ENCODE measurements at places on chromosomes 3 and 15.

DNA sequence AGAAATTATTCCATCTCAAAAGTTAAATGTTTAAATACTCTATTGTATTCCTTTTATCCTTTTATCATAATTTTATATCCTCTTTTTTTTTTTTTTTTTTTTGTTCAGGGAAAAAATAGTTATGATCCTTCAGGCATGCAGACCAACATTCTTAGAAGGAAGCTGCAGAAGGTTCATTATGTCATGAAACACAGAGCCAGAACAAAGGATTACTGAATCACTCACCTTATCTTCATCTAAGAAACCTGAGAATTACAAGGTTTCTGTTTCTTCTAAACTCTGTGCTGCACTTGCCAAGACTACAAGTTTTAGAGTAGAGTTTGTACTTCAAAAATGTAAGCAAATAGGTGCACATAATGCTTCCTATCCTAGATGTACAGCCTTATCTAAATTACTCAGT is 3.3 kb downstream of the PLCH1 start:
- no peak for DNase-seq

GRCh38 chr15:78702609-78703333 is 61.8 kb upstream of the CHRNB4 start:
- DNase-seq, result no peak

DNA sequence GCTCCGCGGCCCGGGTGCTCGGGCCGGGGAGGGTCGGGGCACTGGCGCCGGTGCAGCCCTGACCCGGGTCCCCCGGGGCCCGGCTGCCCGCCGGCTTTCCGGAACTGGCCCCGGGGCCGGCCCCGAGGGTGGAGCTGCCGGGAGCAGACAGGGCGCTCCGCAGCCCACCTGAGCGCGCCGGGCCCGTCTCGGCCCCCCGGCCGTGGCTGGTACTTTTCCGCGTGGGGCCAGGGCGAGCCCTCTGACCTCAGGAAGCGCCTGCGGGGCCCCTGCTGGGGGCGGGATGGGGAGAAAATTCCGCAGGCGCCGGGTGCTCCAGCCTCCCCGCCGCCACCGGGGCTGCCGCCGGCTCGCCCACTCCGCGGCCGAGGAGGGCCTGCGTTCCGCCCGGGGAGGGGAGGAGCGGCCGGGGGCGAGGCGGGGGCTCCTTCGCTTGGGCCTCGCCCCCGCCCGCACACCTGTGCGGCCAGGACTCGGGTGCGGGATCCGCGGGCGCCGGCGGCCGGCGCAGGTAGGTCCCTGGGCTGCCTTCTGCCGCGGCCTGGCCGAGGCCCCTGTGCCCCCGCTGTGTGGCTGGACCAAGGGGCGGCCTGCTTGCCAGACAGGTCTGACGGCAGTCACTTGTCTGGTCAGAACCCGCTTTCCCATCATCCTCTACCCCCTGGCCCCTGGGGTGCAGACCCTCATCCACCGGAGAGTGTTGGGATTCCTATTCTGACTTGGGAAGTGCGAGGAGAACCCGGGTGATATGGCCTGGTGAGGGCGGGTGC is 3.5 kb downstream of the FURIN start:
- DNase-seq, result peak; percentile 39

DNA sequence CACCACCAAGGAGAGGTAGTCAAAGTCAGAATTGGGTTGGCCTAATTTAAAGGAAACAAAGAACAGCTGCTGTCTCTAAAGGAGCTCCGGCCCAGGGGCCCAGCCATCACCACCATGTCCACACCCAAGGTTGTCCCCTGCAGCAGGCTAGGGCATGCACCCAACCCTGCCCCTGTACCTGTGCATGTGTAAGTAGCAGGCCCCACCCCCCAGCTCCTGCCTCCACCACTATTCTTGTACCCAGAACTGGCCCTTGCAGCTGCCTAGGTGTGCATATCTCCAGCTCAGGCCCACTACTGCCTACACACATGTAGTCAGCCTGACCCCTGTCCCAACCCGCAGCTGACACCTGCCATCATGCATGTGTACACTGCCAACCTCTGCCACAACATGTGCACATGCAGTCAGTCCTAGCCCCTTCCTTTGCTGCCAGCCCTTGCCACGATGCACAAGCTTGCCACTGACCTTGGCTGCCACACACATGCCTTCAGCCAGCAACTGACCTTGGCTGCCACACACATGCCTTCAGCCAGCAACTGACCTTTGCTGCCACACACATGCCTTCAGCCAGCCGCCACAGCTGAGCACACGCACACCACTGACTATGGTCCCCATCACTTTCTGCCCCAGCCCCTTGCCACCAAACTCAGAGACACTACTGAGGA is 39.7 kb downstream of the FGF12 start:
- no peak for DNase-seq

GRCh38 chr15:83099290-83099689 is 8.2 kb upstream of the TM6SF1 start:
- no peak for DNase-seq

All from activated naive CD4-positive, alpha-beta T cell treated with Interleukin-2 at 50 U/mL for 16 hours (primary cell).